ENCODE measurements at places on chromosomes 3 and 15.

- DNase-seq: no peak
Observed at GRCh38 chr3:99747915-99748314, 69.7 kb upstream of the CMSS1 start.

DNA sequence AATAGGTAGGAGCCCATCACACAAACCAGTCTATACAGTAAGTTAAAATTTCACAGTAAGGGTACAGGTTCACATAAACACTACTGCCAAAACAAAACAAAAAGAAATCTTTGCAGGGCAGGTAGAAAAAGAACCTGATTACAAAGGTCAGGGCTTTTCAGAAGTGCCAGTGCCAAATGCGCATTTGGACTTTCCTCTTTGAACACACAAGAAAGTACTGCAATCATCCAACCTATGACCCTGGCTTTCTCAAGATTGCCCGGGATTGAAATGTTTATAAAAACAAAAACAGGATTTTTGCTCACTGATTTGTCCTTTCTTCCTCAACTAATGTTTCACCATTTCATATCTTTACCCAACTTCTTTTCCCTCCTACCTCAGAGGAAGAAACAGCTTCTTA lies 47.4 kb downstream of the CBLB start:
- no peak for DNase-seq

- no peak for DNase-seq
Observed at GRCh38 chr3:136835089-136835812, 16.3 kb downstream of the SLC35G2 start.

DNA sequence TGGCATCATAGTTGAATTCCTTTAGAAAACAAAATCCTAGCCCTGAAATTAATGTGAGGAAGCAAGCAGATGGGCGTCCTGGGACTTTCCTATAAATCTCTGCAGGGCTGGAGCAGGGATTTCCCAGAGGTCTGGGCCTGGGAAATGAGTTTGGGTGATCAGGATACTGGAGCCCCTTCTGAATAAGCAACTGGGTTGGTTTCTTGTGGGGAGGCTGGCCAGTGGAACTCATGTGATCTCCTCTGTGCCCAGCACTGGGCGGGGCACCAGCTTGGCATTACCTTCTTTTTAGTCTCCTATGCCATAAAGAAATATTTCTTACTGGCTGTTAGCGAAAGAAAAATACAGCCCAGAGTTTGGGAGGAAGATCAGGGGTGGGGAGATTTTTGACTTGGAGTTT lies 1.7 kb downstream of the THSD4 start:
- DNase-seq: no peak

DNA sequence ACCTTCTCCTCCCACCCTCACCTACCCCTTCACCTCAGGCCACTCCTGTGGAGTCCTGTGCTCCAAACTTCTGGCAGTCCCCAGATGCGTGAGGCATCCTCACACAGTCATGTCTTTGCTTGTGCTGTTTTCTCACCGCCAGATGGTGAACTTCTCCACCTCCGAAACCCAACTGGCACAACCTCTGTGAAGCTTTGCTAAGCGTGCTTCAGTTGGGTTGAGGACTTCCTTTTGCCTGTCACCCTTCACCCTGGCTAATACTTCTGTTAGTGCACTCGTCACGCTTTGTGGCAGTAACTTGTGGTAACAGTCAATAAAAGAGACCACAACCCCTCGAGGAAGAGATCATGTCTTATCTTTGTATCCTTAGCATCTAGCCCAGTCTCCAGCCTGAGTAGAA lies 42.0 kb upstream of the SKOR1 start:
- DNase-seq: no peak

DNA sequence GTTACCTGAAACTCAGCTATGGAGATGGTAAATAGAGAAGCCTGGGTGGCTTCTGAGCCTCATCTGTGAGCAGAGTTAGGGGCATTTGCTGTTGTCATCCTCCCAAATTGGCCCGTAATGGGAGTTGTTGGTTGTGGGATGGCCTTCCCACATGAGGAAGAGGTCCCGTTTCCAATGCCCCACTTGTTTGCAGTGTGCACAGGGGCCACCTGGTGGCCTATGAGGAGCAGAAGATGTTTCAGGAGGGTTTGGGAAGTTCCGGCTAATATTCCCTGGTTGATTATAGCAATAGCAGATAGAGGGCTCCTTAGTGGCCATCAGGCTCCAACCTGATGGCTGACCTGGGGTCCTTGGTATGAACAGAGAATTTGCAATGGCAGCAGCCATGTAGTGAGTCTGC lies 1546.5 kb downstream of the OTOL1 start:
- DNase-seq: no peak

DNA sequence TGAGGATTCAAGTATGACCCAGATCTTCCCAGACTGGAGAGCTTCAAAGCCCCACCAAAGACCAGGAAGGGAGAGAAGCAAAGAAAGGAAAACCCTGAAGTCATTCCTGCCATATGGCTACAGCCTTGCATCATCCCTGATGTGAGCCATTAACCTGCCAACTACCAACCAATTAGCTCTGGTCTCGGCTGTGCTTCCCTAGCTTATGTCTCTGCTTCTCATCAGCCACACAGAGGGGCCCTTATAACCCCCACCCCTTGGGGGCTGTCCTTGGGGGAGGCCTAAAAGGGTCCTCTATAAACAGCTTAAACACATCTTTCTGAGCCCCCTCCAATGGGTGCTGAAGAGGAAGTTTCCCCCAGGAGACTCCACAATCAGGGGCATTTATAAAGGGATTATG lies 52.8 kb downstream of the NOX5 start:
- DNase-seq: no peak

DNA sequence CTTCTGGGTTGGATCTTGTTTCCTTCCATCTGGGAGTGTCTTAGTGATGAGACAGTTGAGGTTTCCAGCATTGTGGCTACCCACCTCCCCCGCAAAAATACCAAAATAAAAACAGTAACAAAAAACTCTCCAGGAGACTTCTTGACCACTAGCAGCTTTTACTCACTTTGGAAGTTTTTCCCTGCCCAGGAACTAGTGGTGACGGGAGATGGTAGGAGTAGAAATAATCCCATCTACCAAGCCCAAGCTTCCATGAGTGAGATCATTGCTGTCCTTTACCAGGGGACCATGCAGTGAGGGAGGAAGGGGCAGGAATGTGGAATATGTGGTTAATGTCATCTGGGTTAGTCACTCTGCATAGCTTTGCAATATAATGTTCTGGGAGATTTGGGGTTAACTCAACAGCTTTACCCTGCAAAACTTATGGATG lies 187.7 kb downstream of the ITPR1 start:
- no peak for DNase-seq

GRCh38 chr3:188776447-188776846 lies 395.3 kb upstream of the TPRG1 start:
- DNase-seq: no peak

DNA sequence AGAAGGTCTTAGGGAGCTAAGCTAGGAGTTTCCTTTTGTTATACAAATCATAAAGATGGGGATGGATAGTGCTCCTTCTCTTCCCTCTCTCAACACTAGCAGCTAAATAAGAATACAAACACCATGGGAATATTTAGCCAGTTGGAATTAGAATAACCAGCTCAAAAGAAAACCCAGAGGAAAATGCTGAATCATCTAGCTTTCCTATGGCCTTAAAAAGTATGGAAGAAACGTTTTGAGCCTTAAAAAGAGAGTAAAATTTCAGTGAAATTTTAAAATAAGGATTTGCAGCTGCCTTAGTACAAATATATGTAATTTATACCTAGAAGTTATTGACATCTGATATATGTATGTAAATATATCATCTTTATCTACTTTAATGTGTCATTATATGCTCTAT lies 245.8 kb downstream of the STXBP5L start:
- DNase-seq: no peak

DNA sequence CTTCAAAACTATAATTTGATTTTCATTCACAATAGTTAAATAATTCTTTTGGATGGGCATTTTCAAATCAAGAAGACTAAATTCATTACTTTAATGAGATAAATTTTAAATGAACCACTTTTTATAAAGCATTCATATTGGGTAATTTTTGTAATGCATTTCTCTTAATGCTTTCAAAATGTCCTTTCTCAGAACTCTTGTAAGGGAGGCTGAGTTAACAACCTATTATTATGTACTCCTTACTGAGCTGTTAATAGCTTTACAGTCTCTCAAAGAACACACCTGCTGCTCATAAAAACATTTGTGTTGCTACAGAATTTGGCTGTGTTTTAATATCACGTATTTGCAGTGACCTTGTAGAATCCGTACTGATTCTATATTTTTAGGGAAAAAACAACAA lies 334.0 kb upstream of the ARL6 start:
- DNase-seq: no peak

DNA sequence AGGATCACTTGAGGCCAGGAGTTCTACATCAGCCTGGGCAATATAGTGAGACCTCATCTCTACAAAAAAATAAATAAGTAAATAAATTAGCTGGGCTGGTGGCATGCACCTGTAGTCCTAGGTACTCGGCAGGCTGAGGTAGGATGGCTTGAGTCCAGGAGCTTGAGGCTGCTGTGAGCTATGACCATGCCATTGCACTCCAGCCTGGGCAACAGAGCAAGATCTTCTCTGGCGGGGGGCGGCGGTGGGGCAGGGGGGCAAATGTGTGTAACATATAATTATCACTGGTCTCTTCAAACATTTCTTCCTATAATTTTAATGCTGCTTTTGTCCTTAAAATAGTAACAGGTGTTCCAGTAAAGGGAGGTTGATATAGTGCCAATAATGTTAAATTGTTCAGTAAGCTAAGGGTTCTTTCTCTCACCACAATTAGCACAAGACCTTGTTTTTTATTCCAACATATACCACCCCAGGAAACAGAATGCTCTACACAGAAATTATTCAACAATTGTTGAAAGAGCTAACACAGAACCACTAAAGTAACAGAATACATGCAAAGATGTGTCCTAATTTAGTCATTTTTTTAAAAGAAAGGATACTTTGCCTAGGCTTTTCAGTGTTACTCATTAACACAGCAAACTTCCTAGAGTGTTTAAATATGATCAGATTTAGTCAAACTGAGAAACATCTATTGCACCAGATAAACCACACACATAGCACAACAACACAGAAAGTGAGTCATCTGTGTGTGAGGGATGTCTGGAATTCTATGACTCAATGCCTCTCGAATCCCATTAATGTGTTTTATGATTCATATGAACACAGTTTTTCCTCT lies 29.1 kb downstream of the ANKRD28 start:
- no peak for DNase-seq

- DNase-seq: no peak
Observed at GRCh38 chr15:88872106-88872505, 23.2 kb downstream of the HAPLN3 start.

DNA sequence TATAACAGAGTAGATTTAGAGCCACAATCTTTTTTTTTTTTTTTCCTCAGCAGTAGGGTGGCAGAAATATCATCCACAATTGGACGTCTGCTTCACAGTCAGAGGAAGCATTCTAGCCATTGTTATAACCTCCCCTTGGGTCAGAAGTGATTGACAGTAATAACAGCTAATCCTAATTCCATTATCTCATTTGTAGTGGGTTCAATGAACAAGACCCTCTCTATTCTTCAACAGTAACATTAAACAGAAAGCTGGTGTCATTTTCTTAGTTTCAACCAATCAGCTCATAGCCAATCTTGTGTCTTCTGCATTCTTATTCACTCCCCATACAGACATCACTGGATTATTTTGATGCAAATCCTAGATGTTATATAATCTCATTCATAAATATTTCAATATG lies 44.6 kb downstream of the QTRT2 start:
- no peak for DNase-seq

DNA sequence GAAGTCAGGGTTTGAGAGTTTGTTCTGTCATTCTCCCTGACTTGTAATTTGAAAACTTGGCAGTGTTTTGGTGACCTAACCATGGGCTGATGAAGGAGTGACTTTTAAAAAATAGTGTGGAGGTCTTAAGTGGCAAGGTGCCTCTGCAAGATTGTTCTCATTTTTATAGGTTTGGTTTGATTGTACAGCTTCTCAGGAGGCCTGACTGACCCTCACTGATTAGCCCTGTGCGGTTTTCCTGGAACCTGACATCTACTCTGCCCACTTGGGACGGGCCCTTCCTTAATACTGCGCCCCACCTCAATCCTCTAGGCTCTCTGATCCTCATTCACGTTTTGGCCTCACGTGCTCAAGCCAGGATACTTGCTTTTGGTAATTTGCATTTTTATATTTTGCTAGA lies 2.8 kb downstream of the UBE2E1 start:
- no peak for DNase-seq

GRCh38 chr15:32723171-32723948 lies 5.6 kb downstream of the GREM1 start:
- DNase-seq: no peak

- DNase-seq: no peak
Observed at GRCh38 chr15:87618203-87618725, 638.3 kb downstream of the NTRK3 start.

DNA sequence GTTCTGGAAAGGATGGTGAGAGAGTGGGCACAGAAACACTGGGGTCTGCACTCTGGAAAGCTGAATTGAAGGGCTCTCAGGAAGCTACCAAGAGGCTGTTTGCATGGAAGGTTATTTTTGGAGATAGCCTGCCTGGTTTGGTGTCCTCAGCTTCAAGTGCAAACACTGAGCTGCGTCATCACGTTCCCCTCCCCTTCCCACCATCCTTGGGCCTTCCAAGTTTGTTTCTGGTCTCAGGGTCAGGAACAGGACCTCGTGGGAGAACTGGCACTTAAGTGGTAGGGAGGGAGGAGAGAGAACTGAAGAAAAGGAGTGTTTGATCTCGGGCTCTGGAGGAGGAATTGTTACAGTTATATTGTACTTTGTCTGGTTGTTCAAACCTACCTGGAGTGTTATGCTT lies 10.6 kb downstream of the ST6GAL1 start:
- DNase-seq: no peak

GRCh38 chr3:52240059-52240885 lies 1.3 kb upstream of the TWF2 start:
- no peak for DNase-seq

- no peak for DNase-seq
Observed at GRCh38 chr15:101174152-101174920, 77.5 kb downstream of the CHSY1 start.

DNA sequence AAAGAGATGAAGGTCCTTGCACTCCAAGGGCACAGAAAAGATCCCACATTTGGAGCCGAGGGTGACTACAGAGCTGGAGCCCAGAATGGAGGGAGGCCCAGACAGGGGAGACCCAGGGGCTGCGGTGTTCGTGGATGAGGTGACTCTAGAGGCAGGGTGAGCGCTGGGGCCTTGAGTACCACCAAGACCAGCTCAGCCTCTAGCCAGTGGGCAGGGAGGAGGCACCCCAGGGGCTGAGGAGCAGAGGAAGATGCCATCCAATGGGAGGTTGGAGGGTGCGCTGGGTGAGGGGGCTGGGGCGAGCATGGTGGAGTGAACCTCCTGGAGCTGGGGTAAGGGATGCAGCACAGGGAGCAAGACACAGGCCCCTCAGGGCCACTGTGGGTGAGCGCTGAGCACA lies 13.3 kb downstream of the RRP9 start:
- no peak for DNase-seq
